ENCODE measurements at places on chromosomes 7 and 10. TPM values are rescaled to one million over a fixed set of nuclear protein-coding genes. Genes with fewer than 3 reads are reported as not detected.

DKK1 gene
- 111 TPM for total RNA-seq

RAMP3 gene
- not detected for total RNA-seq

GRCh38 chr7:137040745-137041144, 172.3 kb downstream of the CHRM2 start:
- no peak for DNase-seq

GRCh38 chr7:119969054-119969453, 303.9 kb upstream of the KCND2 start:
- no peak for DNase-seq

SORBS1 gene
- 3.9 TPM for total RNA-seq

GRCh38 chr7:158432369-158433341, 155.0 kb downstream of the PTPRN2 start:
- no peak for DNase-seq

- no peak for DNase-seq
Measured at GRCh38 chr7:148735141-148735540, 36.4 kb downstream of the CUL1 start.

CCDC146 gene
- 0.53 TPM for total RNA-seq

GRCh38 chr7:158595068-158595467, 7.4 kb upstream of the PTPRN2 start:
- DNase-seq: peak; percentile 66

DNA sequence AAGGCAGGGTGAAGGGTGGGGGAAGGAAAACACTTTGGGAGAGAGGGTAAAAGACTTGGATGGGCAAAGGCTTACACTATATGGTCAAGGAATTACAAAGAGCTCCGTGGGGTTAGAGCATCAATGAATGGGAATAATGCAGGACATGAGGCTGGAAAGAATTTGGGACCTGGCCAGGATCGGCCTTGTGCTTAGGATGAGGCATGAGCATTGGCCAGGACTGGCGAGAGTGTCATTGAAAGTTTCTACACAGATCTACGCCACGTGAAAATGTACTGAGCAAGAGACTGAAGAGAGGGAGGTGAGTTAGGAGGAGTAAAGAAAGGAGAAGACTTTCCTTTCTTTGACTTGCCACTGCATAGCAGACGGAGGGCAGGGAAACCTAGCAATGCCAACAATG, 142.8 kb downstream of the PTEN start:
- no peak for DNase-seq

DNA sequence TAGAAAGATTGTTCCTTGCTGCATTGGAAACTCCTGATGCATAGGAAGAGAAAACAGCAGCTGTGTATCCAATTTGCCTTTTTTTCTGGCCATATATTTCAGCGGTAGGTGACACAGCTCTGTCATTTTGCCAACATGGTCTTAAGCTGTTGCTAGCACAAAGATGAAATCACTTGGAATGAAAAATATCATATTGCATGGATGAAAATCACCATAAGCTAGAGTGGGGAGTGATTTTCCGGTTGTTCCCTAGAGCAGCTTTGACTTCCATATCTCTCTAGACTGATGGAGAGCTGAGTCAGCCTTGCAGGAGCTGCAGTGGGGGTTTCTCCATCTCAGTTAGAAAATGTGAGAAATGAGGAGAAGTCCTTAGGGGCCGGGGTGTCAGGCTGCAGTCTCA, 38.3 kb upstream of the BTBD16 start:
- DNase-seq: no peak

DNA sequence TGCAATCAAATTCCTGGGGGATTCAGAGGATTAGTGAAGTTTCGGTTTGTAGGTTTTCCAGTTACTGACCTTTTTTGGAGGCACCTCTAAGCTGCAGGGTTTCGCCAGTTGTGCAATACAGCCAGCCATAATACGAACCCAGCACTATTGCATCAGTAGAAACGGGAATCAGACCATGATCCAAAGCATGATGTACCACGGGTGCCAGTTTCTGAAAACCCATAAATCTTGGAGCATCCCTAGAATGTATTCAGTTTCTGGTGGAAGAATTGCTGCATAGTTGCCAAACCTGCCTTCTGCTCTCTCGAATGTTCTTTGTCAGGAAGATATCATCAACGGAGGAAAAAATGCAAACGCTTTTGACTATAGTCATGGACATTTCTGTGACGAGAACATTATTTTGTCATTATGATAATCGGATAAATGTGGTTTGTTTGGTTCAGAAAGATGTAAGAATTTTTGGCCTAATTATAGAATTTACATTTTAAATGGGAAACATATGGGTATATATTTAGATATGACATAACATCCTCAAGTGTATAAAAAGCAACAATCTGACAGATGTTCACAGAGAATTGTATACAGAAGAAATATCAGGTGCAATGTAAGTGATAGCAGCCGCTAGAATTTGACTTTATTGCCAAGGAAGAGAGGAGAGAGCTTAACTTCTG, 186.2 kb upstream of the PRKCQ start:
- no peak for DNase-seq

EBLN1 gene
- total RNA-seq: not detected

NCF1 gene
- total RNA-seq: not detected

GRCh38 chr10:62613424-62613823, 191.1 kb upstream of the ADO start:
- no peak for DNase-seq

DNA sequence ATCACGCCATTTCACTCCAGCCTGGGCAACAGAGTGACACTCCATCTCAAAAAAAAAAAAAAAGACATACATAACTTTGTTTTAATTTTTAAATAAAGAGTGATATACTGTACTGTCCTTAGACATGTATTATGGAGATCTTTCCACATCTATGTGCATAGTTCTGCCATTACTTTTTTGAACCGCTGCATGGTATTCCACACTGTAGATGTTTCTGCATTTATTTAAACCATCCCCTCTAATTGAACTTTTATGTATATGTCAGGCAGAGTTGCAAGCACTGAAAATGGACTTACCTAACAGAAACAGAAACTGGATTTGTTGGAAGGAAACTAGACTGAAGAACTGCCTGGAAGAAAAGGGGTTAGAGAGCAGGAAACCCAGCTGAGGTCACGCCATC, 8.5 kb upstream of the ARHGAP19 start:
- DNase-seq: no peak

DNA sequence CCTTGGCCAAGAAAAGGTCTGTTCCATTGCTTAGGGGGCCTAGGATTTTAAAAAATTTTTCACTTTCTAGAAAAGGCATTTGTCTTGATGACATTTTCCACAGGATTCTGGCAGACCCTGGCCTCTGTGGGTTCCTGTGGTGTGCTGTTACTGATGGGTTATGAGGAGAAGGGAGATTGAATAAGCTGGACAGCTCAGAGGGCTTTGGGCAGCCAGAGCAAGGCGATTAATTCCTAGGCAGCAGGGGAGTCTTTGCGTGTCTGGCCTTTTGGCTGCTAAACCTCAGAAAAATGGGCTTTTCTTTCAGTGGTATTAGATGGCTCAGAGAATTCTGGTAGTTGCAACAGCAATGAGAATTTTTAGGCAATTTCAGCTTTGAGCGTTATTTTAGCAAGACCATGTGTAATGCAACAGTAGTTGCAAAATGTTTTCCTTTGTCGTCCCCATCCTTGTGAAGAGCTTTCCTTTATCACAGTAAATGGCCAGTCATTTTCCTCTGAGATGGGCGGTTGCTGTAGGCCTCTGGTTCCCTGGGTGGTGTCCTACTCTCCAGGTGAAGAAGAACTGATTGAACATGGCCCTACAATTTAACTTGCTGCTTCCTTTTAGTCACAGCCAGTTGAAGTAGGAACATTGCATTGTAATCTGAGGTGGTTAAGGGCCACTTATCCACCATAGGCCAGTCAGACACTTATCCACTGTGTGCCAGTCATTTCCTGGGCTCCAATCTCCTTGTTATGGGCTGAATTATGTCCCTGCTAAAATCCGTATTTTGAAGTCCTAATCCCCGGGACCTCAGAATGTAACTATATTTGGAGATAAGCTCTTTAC, 43.2 kb downstream of the SH2D4B start:
- no peak for DNase-seq

ZNF138 gene
- total RNA-seq: 3.5 TPM

DNA sequence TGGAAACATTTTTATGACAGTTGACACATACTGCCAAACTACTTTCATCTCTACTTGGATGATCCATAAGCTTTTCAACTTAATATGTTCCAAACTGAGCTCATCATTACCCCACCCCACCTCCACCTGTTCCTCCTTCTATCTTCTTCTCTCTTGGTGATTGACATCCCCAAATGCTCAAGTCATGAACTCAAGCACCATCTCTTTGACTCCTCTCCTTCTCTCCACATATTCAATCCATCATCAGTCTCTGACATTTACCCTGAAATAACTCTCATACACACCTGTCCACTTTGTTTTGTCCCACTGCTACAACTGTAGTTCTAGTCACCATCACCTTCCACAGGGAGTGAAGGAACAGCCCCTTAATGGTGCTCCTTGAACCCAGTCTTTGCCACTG, 43.3 kb downstream of the SGCE start:
- no peak for DNase-seq

GRCh38 chr10:99667108-99667751, 7.9 kb downstream of the ENTPD7 start:
- DNase-seq: no peak

SYT15 gene
- total RNA-seq: 0.21 TPM

- DNase-seq: no peak
Measured at GRCh38 chr7:50791363-50791937, 8.8 kb upstream of the GRB10 start.

- no peak for DNase-seq
Measured at GRCh38 chr10:63720676-63721075, 199.5 kb downstream of the REEP3 start.

- peak; percentile 67 for DNase-seq
Measured at GRCh38 chr7:102819151-102819550, 70.4 kb downstream of the FAM185A start.

GRCh38 chr10:130065251-130065650, 45.4 kb downstream of the C10orf143 start:
- no peak for DNase-seq

- DNase-seq: no peak
Measured at GRCh38 chr10:28812384-28813372, 135.4 kb downstream of the BAMBI start.

GRCh38 chr10:6607778-6608177, 27.7 kb upstream of the PRKCQ start:
- DNase-seq: no peak

- no peak for DNase-seq
Measured at GRCh38 chr7:132941905-132942304, 140.0 kb downstream of the CHCHD3 start.

DNA sequence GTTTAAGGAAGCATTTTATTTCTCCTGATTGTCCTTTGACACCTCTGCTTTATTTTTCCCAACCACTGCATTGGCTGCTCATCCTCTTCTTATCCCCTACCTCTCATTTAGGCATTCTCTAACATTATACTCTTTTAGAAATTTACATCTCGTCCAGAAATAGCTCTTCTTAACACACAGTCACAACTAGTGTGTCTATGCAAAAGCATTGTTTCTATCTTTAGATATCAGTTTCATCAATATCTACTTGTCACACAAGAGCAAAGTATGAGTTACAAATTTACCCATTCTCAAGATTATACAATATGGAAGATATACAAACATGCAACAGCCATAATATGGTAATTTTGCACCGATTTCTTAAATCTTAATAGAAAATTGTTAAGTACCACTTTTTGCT, 35.7 kb upstream of the MDFIC start:
- no peak for DNase-seq

SPAG6 gene
- total RNA-seq: not detected

DNA sequence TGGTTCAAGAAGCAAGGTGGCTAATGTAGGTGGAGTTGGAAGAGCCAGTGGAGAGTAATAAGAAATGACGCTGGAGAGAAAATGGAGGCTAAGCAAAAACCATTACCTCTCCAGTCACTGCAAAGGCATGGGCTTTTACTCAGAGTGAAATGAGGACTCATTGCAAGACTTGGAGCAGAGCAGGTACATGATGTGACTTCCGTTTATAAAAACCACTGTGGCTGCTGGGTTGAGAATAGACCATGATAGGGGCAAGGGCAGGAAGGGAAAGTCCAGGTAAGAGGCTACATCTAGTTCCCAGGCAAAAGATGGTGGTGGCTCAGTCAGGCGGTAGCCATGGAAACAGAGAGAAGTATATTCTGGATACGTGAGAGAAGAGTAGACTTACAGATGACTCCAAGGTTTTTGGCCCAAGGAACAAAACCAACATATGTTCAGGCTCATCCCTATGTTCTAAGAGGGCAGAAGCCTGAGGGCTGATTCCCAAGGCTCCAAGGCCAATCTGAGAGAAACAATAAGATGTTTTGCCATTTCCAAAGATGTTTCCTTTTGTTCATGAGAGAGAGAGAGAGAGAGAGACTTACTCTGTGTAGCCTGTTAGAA, 21.5 kb upstream of the PDE1C start:
- no peak for DNase-seq

SDK1 gene
- total RNA-seq: 0.18 TPM

PODXL gene
- total RNA-seq: 114 TPM

PCBD1 gene
- 54.6 TPM for total RNA-seq

- no peak for DNase-seq
Measured at GRCh38 chr10:77286531-77287508, 350.8 kb downstream of the KCNMA1 start.
